Smooth muscle cell of bladder (primary cell): ENCODE measurements at places on chromosomes 7 and 10. TPM values are rescaled to one million over a fixed set of nuclear protein-coding genes. Genes with fewer than 3 reads are reported as not detected.

The TRPV6 gene
- not detected in 2 replicates for total RNA-seq

The SYT15B gene
- total RNA-seq = 0.57 and 2.7 TPM in 2 replicates

The UNCX gene
- not detected in 2 replicates for total RNA-seq

The CRTAC1 gene
- not detected in 2 replicates for total RNA-seq

The TMEM229A gene
- not detected in 2 replicates for total RNA-seq

The CPEB3 gene
- 0.43 and 0.55 TPM in 2 replicates for total RNA-seq

The MYH16 gene
- not detected in 2 replicates for total RNA-seq

The C10orf105 gene
- total RNA-seq = under 0.01 TPM in 2 replicates

The CCT6A gene
- total RNA-seq = 185 and 191 TPM in 2 replicates

The XRCC2 gene
- 0.37 and 0.43 TPM in 2 replicates for total RNA-seq

The NOS3 gene
- 1.3 TPM in 2 replicates for total RNA-seq
